ENCODE measurements at places on chromosomes 12 and 14. TPM values are rescaled to one million over a fixed set of nuclear protein-coding genes. Genes with fewer than 3 reads are reported as not detected.

The PRB2 gene
- not detected for total RNA-seq

The NEDD8 gene
- 223 TPM for total RNA-seq

The PRIM1 gene
- 34.1 TPM for total RNA-seq

The KLRD1 gene
- total RNA-seq = not detected

- no peak for DNase-seq
Observed at GRCh38 chr12:49089821-49090773, 4.5 kb downstream of the DHH start.

DNA sequence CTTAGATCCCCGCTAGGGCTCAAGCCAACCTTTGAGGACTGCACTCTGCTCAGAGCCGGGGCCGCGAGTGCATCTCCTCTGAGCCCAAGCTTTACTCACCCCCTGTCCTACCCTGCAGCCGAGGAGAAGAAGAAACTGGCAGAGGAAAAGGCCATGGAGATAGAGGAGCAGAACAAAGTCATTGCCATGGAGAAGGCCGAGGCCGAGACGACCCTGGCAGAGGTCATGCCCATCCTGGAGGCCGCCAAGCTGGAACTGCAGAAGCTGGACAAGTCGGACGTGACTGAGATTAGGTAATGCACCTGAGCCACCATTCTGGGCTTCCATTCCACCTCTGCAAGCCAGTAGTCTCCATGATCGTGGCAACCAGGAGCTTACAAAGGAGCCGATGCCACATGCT is 69.8 kb downstream of the CCDC92 start:
- no peak for DNase-seq

- DNase-seq = no peak
Observed at GRCh38 chr12:52419656-52420055, 13.5 kb upstream of the KRT82 start.

- DNase-seq = peak; percentile 55
Observed at GRCh38 chr12:116492703-116493324, 66.4 kb upstream of the MAP1LC3B2 start.

- no peak for DNase-seq
Observed at GRCh38 chr12:89568484-89568883, 42.6 kb upstream of the POC1B start.

GRCh38 chr12:107025671-107026070 is 38.7 kb upstream of the MTERF2 start:
- no peak for DNase-seq

- DNase-seq = no peak
Observed at GRCh38 chr12:104680070-104680469, 223.3 kb downstream of the CHST11 start.
